Left lung (tissue), 14 donors: ENCODE measurements at places on chromosomes 7 and 10.

DNA sequence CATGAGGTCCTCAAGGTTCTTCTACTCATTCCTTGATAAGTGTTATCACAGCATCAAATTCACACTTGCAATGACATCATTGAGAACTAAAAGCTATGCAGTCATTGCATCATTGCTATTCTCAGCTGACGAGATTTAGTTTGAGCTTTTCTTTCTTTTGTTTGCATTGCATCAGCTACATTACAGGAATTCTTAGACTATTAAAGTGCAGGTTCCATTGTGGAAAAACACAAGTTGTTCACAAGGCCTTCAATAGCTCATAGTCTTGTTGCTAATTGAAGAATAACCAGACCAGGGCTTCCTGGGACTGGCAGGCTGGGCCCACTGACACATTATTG, 139.3 kb downstream of the CXCL12 start:
- no peaks in the 10 kb centered on the region for H3K27me3 ChIP-seq
- no peak overlapping the region for H3K4me3 ChIP-seq

GRCh38 chr7:134870781-134871180, 91.3 kb downstream of the CALD1 start:
- no peaks in the 10 kb centered on the region for H3K36me3 ChIP-seq
- H3K4me1 ChIP-seq: peaks cover 8% of the 10 kb centered on the region
- no peaks in the 10 kb centered on the region for H3K27me3 ChIP-seq
- DNase-seq: no peak
- H3K4me3 ChIP-seq: no peak overlapping the region
- no peak overlapping the region for H3K27ac ChIP-seq

- no peaks in the 10 kb centered on the region for H3K27me3 ChIP-seq
- DNase-seq: peak; percentile 34
- no peak overlapping the region for H3K27ac ChIP-seq
- no peaks in the 10 kb centered on the region for H3K36me3 ChIP-seq
Measured at GRCh38 chr7:133230591-133231194, 22.2 kb upstream of the EXOC4 start.

- H3K27me3 ChIP-seq: peaks cover 19% of the 10 kb centered on the region
- no peak overlapping the region for H3K4me3 ChIP-seq
- no peaks in the 10 kb centered on the region for H3K36me3 ChIP-seq
- DNase-seq: no peak
- H3K27ac ChIP-seq: no peak overlapping the region
- peaks cover 3% of the 10 kb centered on the region for H3K4me1 ChIP-seq
Measured at GRCh38 chr10:132940791-132941465, 1.4 kb downstream of the CFAP46 start.

DNA sequence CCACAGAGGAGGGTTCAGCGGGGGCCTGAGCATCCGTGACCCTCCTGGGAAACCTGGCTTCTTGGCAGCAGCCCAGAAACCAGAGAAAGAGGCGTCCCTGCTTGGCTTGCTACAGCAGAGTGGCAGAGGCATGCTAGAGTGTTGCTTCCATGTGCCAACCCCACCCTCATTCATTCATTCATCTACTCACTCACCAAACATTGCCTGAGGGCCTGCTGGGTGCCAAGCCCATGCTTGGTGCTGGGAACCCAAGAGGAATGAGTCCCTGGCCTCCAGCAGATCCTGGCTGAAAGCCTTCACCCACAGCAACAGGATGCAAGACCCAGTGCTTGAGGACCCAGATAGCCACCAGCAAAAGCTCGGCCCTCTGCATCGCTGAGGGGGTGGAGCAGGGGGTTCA, 129.0 kb downstream of the CDH23 start:
- H3K4me3 ChIP-seq: no peak overlapping the region
- H3K36me3 ChIP-seq: no peaks in the 10 kb centered on the region
- peaks cover 8% of the 10 kb centered on the region for H3K27me3 ChIP-seq
- H3K27ac ChIP-seq: no peak overlapping the region
- no peaks in the 10 kb centered on the region for H3K4me1 ChIP-seq

GRCh38 chr7:119233015-119233414, 1008.5 kb downstream of the ANKRD7 start:
- no peaks in the 10 kb centered on the region for H3K36me3 ChIP-seq
- no peak overlapping the region for H3K27ac ChIP-seq
- no peak for DNase-seq
- no peak overlapping the region for H3K4me3 ChIP-seq
- H3K4me1 ChIP-seq: no peaks in the 10 kb centered on the region

GRCh38 chr10:53786236-53786900, 1013.8 kb upstream of the MBL2 start:
- H3K27me3 ChIP-seq: no peaks in the 10 kb centered on the region
- DNase-seq: no peak
- H3K27ac ChIP-seq: no peak overlapping the region
- no peaks in the 10 kb centered on the region for H3K4me1 ChIP-seq
- no peaks in the 10 kb centered on the region for H3K36me3 ChIP-seq

DNA sequence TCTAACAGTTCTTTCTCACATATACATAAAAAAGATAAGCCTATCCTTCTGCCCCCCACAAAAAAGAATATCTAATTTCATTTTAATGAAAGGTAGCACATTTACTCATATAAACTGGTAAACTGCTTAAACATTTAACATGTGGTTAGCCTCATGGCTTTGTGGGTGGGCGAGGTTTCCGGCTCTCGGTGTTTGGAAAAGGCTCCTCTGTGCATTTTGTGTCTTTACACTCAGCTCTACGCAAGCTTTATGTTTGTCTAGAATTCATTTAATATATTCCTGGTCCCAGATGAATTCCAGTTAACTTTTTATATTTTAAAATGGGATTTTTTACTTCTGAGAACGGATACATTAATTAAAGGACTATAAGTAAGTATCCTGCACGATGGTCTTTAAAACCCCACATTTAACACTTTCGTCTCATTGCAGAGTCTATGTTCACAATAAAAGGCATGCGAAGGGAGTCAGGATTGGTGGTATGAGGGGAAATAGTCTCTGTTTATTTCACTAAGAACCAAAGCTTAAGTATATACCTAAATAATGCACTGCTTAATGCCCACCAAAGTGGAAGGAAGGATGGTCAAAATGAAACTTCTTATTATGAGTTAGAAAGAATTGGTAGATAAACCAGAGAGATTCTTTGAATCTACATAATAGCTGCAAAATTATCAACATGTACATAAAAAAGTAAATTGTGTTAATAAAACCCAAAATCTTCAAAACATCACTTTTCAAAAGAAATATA, 197.2 kb downstream of the CRPPA start:
- no peaks in the 10 kb centered on the region for H3K4me1 ChIP-seq
- DNase-seq: no peak
- no peaks in the 10 kb centered on the region for H3K27me3 ChIP-seq
- H3K36me3 ChIP-seq: no peaks in the 10 kb centered on the region
- H3K4me3 ChIP-seq: no peak overlapping the region
- no peak overlapping the region for H3K27ac ChIP-seq

- DNase-seq: no peak
- H3K4me1 ChIP-seq: no peaks in the 10 kb centered on the region
- no peaks in the 10 kb centered on the region for H3K27me3 ChIP-seq
- no peak overlapping the region for H3K4me3 ChIP-seq
- H3K36me3 ChIP-seq: no peaks in the 10 kb centered on the region
Measured at GRCh38 chr7:82810558-82811259, 352.0 kb downstream of the PCLO start.

- no peaks in the 10 kb centered on the region for H3K36me3 ChIP-seq
- no peaks in the 10 kb centered on the region for H3K27me3 ChIP-seq
- DNase-seq: no peak
- no peak overlapping the region for H3K4me3 ChIP-seq
- H3K4me1 ChIP-seq: no peaks in the 10 kb centered on the region
Measured at GRCh38 chr7:122046402-122046801, 97.6 kb downstream of the AASS start.

GRCh38 chr10:118692872-118693271, 61.9 kb downstream of the CACUL1 start:
- peaks cover 27% of the 10 kb centered on the region for H3K36me3 ChIP-seq
- H3K4me1 ChIP-seq: no peaks in the 10 kb centered on the region
- DNase-seq: no peak

GRCh38 chr7:92768501-92769393, 67.6 kb downstream of the CDK6 start:
- H3K4me3 ChIP-seq: no peak overlapping the region
- no peak for DNase-seq
- H3K27me3 ChIP-seq: no peaks in the 10 kb centered on the region
- peaks cover 14% of the 10 kb centered on the region for H3K4me1 ChIP-seq

GRCh38 chr7:8185926-8186683, 75.9 kb downstream of the ICA1 start:
- H3K4me1 ChIP-seq: no peaks in the 10 kb centered on the region
- H3K27ac ChIP-seq: no peak overlapping the region
- no peak for DNase-seq
- H3K36me3 ChIP-seq: no peaks in the 10 kb centered on the region
- H3K4me3 ChIP-seq: no peak overlapping the region

- H3K4me1 ChIP-seq: peaks cover 3% of the 10 kb centered on the region
- no peaks in the 10 kb centered on the region for H3K36me3 ChIP-seq
- peak; percentile 63 for DNase-seq
- no peak overlapping the region for H3K4me3 ChIP-seq
- no peak overlapping the region for H3K27ac ChIP-seq
Measured at GRCh38 chr7:105759670-105760550, 116.5 kb downstream of the ATXN7L1 start.

GRCh38 chr7:159076333-159076732, 68.3 kb downstream of the VIPR2 start:
- no peaks in the 10 kb centered on the region for H3K36me3 ChIP-seq
- H3K27me3 ChIP-seq: no peaks in the 10 kb centered on the region
- no peak overlapping the region for H3K4me3 ChIP-seq
- no peaks in the 10 kb centered on the region for H3K4me1 ChIP-seq
- H3K27ac ChIP-seq: no peak overlapping the region
- DNase-seq: no peak

DNA sequence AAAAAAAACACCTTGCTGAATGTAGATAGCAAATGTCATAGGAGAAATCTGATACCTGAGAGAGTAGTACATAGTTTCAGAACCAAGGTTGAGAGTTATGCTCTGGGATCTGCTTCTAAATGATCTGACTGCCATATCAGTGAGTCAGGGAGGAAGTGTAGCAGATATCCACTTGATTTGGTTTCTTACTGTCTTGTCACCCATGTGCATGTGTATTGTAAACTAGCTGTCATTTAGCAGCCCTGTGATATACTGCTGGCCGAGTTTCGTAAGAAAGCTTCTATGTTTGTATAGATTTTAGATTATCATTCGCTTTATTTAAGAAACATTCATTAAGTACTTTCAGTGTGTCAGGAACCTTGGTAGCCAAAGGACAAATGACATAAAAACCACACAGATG, 42.0 kb downstream of the SP4 start:
- H3K4me1 ChIP-seq: no peaks in the 10 kb centered on the region
- no peaks in the 10 kb centered on the region for H3K27me3 ChIP-seq
- H3K4me3 ChIP-seq: no peak overlapping the region
- no peaks in the 10 kb centered on the region for H3K36me3 ChIP-seq

GRCh38 chr10:16689227-16689626, 128.0 kb downstream of the RSU1 start:
- no peak overlapping the region for H3K27ac ChIP-seq
- no peak overlapping the region for H3K4me3 ChIP-seq
- H3K4me1 ChIP-seq: no peaks in the 10 kb centered on the region
- H3K36me3 ChIP-seq: no peaks in the 10 kb centered on the region

GRCh38 chr7:135990258-135990657, 13.1 kb upstream of the MTPN start:
- DNase-seq: no peak
- H3K36me3 ChIP-seq: no peaks in the 10 kb centered on the region
- H3K27me3 ChIP-seq: no peaks in the 10 kb centered on the region
- no peak overlapping the region for H3K4me3 ChIP-seq
- H3K4me1 ChIP-seq: no peaks in the 10 kb centered on the region
- H3K27ac ChIP-seq: no peak overlapping the region

DNA sequence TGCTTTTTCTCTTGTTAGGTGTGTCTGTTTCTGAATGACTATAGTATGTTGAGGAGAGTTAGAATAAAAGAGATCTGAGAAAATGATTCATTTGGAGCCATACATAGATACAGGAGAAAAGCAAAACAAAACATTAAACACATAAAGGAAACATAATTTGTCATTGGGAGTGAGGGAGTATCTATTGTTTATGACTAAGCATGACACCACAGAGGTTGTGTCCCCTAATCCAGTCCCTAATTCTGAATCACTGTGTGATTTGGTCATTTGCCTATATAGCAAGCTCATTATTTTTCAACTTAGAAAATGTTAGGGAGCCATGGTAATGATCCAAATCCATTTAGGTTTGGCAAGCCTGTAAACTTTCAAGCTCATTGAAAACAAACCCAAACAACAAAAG, 132.3 kb upstream of the BMPER start:
- H3K4me1 ChIP-seq: peaks cover 5% of the 10 kb centered on the region
- H3K27me3 ChIP-seq: no peaks in the 10 kb centered on the region
- no peak overlapping the region for H3K27ac ChIP-seq
- no peak for DNase-seq
- no peak overlapping the region for H3K4me3 ChIP-seq

DNA sequence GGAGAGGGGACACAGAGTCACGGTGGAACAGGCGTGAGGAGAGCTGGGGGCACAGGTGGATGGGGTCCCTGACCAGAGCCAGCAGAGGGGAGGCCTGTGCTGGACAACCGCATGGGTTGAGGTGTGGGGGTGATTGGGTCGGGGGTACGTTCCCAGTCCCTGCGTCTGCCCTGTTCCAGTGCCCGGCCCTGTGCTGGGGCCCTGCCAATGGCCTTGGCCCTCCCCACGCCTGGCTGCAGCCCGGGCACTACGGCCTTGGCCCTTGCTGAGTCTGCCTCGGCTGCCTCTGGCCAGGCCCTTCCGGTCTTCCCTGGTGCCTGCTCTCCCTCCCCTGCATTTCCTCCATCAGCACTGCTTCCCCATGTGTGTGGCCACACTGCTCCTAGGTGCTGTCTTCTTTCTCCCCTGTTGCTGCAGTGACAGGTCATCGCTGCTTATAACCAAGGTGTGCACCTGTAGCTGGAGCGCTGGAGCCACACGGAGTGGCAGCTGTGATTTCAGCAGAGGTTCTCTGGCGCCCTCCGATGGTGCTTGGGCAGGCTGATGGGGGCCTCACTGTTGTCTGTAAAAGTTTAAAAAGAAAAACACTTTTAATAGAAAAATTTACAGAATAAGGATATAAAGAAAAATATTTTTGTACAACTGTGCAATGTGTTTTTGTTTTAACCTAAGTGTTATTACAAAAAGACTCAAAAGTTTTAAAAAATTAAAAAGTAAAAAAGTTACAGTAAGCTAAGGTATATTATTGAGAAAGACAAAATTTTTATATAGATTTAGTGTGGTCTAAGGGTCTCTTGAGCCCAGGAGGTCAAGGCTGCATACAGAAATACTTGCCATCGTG, 45.2 kb upstream of the BHLHA15 start:
- peaks cover 1% of the 10 kb centered on the region for H3K36me3 ChIP-seq
- H3K27ac ChIP-seq: no peak overlapping the region
- DNase-seq: peak; percentile 61
- no peak overlapping the region for H3K4me3 ChIP-seq
- H3K27me3 ChIP-seq: no peaks in the 10 kb centered on the region
- peaks cover 10% of the 10 kb centered on the region for H3K4me1 ChIP-seq

DNA sequence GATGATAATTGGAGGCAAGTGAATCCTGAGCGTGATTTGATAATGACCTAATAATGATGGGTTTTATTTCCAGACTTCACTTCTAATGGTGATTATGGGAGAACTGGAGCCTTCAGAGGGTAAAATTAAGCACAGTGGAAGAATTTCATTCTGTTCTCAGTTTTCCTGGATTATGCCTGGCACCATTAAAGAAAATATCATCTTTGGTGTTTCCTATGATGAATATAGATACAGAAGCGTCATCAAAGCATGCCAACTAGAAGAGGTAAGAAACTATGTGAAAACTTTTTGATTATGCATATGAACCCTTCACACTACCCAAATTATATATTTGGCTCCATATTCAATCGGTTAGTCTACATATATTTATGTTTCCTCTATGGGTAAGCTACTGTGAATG, 79.6 kb downstream of the CFTR start:
- H3K4me3 ChIP-seq: no peak overlapping the region
- no peak overlapping the region for H3K27ac ChIP-seq
- no peaks in the 10 kb centered on the region for H3K27me3 ChIP-seq
- no peak for DNase-seq
- H3K4me1 ChIP-seq: no peaks in the 10 kb centered on the region
- no peaks in the 10 kb centered on the region for H3K36me3 ChIP-seq
